ENCODE measurements at places on chromosomes 12 and 14. TPM values are rescaled to one million over a fixed set of nuclear protein-coding genes. Genes with fewer than 3 reads are reported as not detected.

GRCh38 chr12:76002598-76003354, 28.8 kb downstream of the PHLDA1 start:
- no peak for DNase-seq

DNA sequence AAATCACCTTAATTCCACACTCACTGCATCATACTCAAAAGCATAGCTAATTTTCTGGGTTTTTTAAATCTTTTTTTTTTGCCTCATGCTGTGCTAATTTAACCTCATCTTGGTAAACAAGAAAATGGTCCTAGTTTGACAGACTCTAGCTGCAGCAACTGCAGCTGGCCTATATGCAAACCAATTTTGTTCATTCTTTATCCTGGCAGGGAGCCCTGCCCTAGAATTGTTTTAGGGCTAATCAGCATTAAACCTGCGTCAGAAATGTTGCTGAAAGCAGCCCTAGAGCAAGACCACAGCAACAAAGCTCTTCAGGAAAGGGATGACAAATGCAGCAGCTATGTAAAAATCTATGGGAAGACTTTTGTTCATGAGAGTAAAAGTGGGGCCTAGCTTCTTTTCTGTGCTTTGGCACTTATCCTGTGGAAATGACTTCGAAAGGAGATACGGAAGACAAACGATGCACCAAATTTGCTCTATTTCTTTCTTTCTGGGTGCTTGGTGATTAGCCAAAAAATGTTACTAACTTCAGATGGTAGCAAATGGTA, 72.2 kb downstream of the DENND5B start:
- DNase-seq: no peak

DNA sequence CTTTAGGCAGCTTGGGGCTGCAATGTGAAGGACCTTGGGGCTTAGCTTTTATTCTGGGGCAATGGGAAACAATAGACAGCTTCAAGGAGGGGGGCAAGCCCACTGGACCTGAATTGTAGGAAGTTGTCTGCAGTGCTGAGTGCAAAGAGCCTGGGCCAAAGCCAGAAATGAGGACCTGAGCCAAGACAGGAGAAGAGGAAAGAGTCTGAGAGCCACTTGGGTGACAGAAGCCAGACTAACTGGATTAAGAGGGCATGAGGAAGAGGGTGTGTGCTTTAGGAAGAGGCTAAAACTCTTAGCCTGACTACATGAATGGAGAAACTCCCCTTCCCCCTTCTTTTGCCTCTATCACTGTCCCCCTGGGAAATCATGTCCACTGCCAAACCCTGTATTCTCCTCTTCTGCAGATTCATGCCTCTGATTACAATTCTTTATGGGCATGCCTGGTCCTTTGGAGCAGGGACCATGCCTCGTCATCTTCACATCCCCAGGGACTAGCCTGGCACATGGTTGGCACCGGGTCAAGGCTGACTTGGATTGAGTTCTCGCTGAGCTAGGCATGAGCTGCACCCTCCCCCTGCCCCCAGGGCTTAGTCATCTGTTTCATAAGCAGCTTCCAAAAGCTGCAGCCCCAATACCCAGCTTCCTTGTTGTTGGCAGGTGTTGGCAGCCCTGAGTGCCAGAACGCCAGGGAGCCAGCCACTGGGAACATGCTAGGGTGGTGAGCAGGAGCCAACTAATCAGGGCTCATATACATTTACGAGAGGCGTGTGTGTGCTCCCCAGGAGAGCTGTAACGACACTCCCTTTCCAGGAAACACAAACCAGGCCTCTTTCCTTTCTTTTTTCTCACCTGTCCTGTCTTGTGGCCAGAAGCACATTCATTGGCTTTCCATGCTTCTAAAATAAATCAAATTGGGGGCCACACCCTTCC, 27.7 kb upstream of the JDP2 start:
- peak; percentile 95 for DNase-seq

- DNase-seq: no peak
Measured at GRCh38 chr12:69834576-69834975, 9.5 kb downstream of the MYRFL start.

- no peak for DNase-seq
Measured at GRCh38 chr14:69924201-69924600, 45.0 kb downstream of the SMOC1 start.

DNA sequence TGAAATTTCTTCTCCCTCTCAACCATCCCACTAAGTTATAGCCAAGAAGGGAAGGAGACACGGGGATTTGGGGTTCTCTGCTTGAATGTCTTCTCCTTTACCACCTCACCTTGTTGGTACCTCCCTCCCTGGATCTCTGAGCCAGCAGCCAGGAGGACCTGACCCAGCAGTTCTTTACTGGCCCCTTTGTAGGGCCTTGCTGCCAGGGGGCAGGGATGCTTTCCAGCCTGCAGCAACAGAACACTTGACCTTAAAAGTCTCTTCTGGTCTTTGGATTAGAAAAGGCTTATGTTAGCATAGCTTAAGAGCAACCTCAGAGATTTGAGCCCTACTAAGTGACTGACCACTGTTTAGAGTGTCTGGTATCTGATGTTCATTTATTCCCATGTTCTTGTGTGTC, 10.4 kb downstream of the MLEC start:
- DNase-seq: no peak

Gene OR10A7
- total RNA-seq: not detected

DNA sequence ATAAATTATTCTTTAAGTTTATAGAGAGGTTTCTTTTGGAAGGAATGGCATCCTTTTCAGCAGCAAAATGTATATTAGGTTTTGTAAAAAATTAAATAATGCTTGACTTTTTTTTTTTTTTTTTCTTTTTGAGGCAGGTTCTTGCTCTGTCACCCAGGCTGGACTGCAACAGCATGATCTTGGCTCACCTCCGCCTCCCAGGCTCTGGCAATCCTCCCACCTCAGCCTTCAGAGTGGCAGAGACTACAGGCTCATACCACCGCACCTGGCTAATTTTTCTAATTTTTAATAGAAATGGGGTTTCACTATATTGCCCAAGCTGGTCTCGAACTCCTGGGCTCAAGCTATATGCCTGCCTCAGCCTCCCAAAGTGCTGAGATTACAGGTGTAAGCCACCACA, 89.0 kb downstream of the FLRT2 start:
- no peak for DNase-seq

GRCh38 chr12:132754160-132754932, 7.3 kb downstream of the ANKLE2 start:
- DNase-seq: no peak

DNA sequence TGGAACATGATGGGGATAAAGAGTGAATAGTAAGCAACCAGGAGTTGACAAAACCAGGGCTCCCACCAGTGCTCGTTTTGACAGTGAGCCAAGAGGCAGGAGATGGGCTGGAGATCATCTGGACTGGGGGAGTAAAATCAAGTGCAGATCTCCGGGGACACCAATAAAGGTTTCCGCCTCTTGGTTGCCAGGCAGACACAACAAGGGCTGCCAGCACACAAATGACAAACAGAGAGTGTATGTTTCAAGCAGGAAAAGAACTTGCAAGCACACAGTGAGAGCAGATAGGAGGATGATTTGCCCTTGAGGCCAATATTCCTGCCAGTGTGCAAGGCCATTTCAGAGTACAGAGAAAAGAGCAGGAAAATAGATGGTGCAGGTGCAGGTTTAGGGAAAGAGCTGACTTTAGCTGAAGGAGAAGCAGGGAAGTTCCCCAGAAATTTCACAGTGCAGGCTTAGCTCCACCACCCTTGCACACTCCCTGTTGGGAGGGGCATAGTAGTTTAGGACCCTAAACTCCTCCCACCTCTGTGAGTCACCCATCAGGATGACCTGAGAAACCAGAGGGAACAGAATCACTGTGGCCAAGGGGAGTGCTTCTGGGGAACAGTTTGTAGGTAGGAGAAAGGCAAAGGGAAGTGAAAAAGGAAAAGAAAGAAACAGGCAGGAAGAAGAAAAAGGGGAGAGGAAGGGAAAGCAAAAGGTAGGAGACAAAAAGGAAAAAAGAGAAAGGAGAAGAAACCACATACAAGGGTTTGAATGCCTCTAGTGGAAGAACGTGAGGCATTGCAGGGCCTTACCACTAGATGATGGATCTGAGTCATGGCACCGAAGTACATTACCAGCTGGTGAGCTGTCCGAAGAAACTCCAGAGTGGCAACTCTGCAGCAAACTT, 404.4 kb downstream of the SLC6A15 start:
- no peak for DNase-seq

- DNase-seq: no peak
Measured at GRCh38 chr12:115223322-115223721, 539.3 kb upstream of the TBX3 start.

Gene P2RX2
- not detected for total RNA-seq

Gene RNASE1
- 138 TPM for total RNA-seq

DNA sequence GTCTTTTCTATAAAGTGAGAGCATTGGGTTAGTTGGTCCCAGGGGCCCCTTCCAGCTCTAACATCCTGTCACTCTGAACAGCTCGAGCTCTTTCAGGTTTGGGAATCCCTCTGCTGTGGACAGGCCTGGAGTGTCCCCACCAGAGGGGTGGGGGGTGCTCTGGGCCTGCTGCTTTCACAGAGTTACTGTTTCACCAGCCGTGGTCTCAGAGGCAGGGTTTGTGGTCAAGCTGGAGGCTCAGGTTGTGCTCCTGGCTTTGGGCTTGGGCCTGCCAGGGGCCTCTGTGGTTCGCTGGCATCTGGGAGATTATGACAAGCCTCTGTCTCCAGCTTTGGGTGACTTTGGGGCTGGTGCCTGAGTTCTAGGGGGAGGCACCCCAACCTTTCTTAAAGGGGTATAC, 59.6 kb downstream of the FBXL14 start:
- no peak for DNase-seq

Gene GPR132
- total RNA-seq: 1.9 TPM

Gene TAS2R7
- total RNA-seq: 1.0 TPM

Gene ERO1A
- total RNA-seq: 42.0 TPM

- no peak for DNase-seq
Measured at GRCh38 chr12:75635606-75636444, 124.4 kb upstream of the KRR1 start.

DNA sequence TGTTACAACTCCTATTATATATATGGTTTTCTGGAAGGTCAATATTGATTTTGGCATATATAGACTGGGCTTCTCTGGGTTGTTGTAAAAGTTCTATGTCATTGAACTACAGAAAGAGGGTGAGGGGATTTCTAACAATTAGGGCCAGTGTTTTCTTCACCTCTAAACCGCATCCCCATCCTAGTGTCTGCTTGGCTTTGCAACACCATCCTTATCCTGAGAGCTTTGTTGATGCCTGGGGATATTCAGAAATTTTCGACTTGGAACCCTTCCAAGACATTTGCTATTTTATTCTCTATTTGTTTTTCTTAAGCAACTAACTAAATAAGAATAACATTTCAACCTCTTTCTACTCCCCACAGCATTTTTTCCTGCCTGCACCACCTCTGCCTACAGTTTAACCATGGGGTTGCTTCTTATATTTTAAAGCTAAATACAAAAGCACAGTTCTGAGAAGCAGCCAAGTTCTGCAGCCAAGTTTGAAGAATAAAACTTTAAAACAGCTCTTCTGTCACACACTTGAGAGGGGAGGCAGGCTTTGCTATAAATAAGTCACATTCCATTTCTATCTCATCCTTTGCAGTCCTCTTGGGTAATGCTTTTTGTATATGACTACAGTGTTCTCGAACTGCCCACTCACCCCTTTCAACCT, 53.4 kb downstream of the RGS6 start:
- DNase-seq: no peak

Gene E2F7
- 0.32 TPM for total RNA-seq

Gene KRT77
- not detected for total RNA-seq

Gene RNASE3
- total RNA-seq: 0.96 TPM

Gene GRIP1
- total RNA-seq: 24.5 TPM

- DNase-seq: no peak
Measured at GRCh38 chr12:130339951-130340350, 2.3 kb downstream of the PIWIL1 start.

- DNase-seq: no peak
Measured at GRCh38 chr12:64801381-64801780, 23.1 kb upstream of the TBC1D30 start.

- no peak for DNase-seq
Measured at GRCh38 chr12:53868511-53868986, 70.1 kb upstream of the HOXC13 start.

GRCh38 chr12:31584782-31585181, 6.2 kb downstream of the DENND5B start:
- no peak for DNase-seq

Gene KRT6B
- not detected for total RNA-seq

Gene SMCO2
- total RNA-seq: 1.7 TPM

DNA sequence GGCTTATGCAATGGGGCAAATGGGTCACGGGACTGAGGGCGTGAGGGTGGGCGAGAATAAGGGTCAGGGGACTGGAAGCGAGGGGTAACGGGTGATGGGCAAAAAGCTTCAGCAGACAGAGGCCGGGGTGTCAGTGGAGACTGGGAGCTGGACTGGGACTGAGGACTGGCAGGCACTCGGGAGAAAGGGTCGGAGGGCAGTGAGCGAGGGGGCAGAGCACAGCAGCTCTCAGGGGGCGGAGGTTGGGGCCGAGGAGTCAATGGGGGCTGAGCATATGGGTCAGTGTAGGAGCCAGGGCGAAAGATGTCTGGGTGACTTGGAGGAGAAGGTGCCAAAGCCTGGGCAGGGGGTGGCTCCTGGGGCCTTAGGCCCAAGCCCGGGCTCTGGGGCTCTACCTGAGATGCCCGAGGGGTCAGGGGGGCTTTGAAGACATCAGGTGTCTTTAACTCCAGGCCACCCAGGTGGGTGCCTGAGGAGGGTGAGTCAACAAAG, 20.2 kb downstream of the KMT2D start:
- no peak for DNase-seq

Data from dorsolateral prefrontal cortex (tissue), 122 donors.